ENCODE measurements at places on chromosomes 7 and 10. TPM values are rescaled to one million over a fixed set of nuclear protein-coding genes. Genes with fewer than 3 reads are reported as not detected.

ACTA2 gene
- total RNA-seq, result 1,957 TPM

CPED1 gene
- total RNA-seq, result 10.7 TPM

GRCh38 chr7:138538518-138538917, 78.5 kb downstream of the TRIM24 start:
- no peak overlapping the region for H3K27ac ChIP-seq
- DNase-seq, result no peak
- H3K4me1 ChIP-seq, result no peaks in the 10 kb centered on the region
- H3K27me3 ChIP-seq, result no peaks in the 10 kb centered on the region
- H3K4me3 ChIP-seq, result no peak overlapping the region

DNA sequence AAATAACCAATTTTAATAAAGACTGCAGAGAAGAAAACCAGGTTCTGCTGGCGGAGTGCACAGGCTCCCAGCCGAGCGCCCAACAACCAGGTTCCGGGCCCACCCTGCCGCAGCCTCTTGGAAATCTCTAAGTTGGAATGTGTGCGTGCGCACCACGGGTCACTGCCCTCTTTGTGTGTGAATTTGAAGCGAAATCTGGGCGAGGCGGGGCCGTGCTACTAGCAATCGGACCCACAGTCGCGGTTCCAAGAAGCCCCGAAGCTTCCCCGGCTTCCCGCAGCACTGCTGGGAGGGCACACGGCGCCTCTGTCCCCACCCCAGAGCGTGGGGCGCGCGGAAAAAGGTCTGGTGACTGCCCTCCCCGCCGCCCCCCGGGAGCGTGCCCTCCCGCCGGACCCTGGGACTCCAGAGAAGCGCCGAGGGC, 666 bp upstream of the MAP3K8 start:
- peak; percentile 56 for DNase-seq
- no peaks in the 10 kb centered on the region for H3K27me3 ChIP-seq
- H3K27ac ChIP-seq, result peak overlapping the region; percentile 91

DNA sequence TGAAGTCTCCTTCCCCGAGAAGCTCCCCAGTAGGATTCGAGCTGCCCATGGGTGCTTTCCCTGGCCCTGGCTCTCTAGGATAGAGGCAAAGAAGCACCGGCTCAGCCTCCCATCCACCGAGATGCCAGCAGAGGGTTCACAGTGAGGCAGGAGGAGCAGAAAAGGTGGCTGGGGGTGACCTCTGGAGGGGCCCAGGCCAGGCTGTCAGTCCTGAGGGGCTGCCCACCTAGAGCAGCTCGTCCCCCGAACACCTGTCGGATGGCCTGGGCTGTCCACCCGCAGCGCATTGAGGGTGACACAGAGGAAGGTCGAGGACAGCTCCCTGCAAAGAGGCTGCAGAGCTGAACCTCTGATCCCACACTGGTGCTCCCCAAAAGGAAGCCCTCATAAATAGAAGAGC, 167.2 kb upstream of the PPP2R2D start:
- no peak overlapping the region for H3K4me3 ChIP-seq
- H3K36me3 ChIP-seq, result no peaks in the 10 kb centered on the region
- H3K4me1 ChIP-seq, result no peaks in the 10 kb centered on the region
- DNase-seq, result no peak

- no peaks in the 10 kb centered on the region for H3K36me3 ChIP-seq
- H3K4me3 ChIP-seq, result no peak overlapping the region
- H3K27ac ChIP-seq, result no peak overlapping the region
- no peaks in the 10 kb centered on the region for H3K27me3 ChIP-seq
- no peak for DNase-seq
- H3K4me1 ChIP-seq, result no peaks in the 10 kb centered on the region
Measured at GRCh38 chr10:77162697-77163096, 474.9 kb downstream of the KCNMA1 start.

DNA sequence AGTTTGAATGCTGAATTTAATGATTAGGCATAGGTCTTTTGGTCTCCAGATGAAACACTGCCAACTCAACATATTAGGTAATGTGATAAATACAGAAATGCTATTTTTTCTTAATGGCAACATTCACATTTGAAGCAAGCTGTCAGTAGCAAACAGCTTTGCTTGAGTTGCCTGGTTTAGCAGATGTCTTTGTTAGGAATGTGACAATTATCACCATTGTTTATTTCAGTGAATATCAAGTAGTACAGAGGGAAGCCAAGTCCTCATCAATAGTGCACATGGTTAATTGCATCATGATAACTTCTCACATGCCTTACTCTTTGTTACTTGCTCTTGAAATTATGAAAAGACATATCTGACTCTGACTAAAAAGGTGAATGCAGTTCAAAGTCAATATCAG, 23.7 kb upstream of the SEPTIN7 start:
- H3K27ac ChIP-seq, result no peak overlapping the region
- no peaks in the 10 kb centered on the region for H3K36me3 ChIP-seq
- no peaks in the 10 kb centered on the region for H3K27me3 ChIP-seq
- DNase-seq, result no peak

- H3K27me3 ChIP-seq, result no peaks in the 10 kb centered on the region
- no peaks in the 10 kb centered on the region for H3K4me1 ChIP-seq
- no peaks in the 10 kb centered on the region for H3K36me3 ChIP-seq
Measured at GRCh38 chr10:14366760-14367159, 36.0 kb upstream of the FRMD4A start.

DNA sequence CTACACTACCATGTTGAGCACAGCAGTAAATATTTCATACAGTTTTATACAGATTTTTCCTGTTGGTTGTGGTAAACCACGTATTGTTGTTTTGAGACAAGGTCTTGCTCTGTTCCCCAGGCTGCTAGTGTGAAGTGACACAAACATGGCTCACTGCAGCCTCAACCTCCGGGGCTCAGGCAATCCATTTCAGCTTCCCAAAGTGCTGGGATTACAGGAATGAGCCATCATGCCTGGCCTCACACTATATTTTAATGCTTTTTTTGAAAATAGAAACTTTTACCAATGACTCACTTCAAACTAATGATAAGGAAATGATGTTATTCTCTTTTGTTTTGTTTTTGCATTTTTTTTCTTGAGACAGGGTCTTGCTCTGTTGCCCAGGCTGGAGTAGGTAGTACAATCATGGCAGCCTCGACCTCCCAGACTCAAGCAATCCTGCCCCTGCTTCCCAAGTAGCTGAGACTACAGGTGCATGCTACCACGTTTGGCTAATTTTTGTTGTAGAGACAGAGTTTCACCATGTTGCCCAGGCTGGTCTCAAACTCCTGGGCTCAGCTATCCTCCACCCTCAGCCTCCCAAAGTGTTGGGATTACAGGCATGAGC, 210.6 kb downstream of the TPST1 start:
- no peaks in the 10 kb centered on the region for H3K4me1 ChIP-seq
- no peaks in the 10 kb centered on the region for H3K27me3 ChIP-seq
- H3K36me3 ChIP-seq, result no peaks in the 10 kb centered on the region
- no peak overlapping the region for H3K27ac ChIP-seq
- DNase-seq, result no peak
- H3K4me3 ChIP-seq, result no peak overlapping the region

DNA sequence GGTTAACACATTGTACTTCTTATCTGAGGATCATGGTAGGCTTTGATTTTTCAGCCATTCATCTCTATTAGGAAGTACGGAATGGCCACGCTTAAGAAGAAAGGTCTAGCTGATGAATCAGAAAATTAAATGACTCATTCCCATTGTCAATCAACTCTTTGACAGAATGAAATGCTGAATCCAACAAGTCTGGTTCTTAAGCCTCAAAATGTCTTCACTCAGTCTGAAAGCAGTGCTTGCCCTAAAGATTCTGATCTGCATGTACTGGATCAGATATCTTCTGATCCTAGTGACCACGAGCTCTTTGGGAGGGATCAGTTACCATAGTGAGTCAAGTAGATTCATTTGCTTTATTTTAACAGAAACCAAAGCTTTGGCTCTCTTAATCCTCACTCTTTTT, 5.7 kb upstream of the CELF2 start:
- H3K4me1 ChIP-seq, result no peaks in the 10 kb centered on the region
- no peak overlapping the region for H3K27ac ChIP-seq
- no peaks in the 10 kb centered on the region for H3K27me3 ChIP-seq
- no peak for DNase-seq
- H3K4me3 ChIP-seq, result no peak overlapping the region

GRCh38 chr10:14487488-14487883, 156.8 kb upstream of the FRMD4A start:
- no peaks in the 10 kb centered on the region for H3K27me3 ChIP-seq
- no peak overlapping the region for H3K4me3 ChIP-seq
- H3K36me3 ChIP-seq, result no peaks in the 10 kb centered on the region
- no peak for DNase-seq

GRCh38 chr7:37420946-37421695, 27.5 kb downstream of the ELMO1 start:
- no peak overlapping the region for H3K27ac ChIP-seq
- no peaks in the 10 kb centered on the region for H3K36me3 ChIP-seq
- H3K4me3 ChIP-seq, result no peak overlapping the region
- H3K4me1 ChIP-seq, result no peaks in the 10 kb centered on the region

Data from prostate gland (tissue), 2 donors.